ENCODE measurements at places on chromosomes 13 and 19. TPM values are rescaled to one million over a fixed set of nuclear protein-coding genes. Genes with fewer than 3 reads are reported as not detected.

EBI3 gene
- 23.6 TPM for total RNA-seq

RETN gene
- not detected for total RNA-seq

- no peaks in the 10 kb centered on the region for H3K27me3 ChIP-seq
- peaks cover 11% of the 10 kb centered on the region for H3K4me1 ChIP-seq
- H3K36me3 ChIP-seq: peaks cover 48% of the 10 kb centered on the region
- H3K27ac ChIP-seq: peak overlapping the region; percentile 75
- peak overlapping the region; percentile 55 for H3K4me3 ChIP-seq
These were observed 82.4 kb downstream of the PIBF1 start for GRCh38 chr13:72864142-72865011.

PDE4C gene
- total RNA-seq: 1.4 TPM

GRCh38 chr13:35983206-35983605 lies 148.0 kb downstream of the DCLK1 start:
- no peak for ATAC-seq
- no peaks in the 10 kb centered on the region for H3K36me3 ChIP-seq
- H3K4me3 ChIP-seq: no peak overlapping the region
- H3K27ac ChIP-seq: no peak overlapping the region
- no peaks in the 10 kb centered on the region for H3K4me1 ChIP-seq

DNA sequence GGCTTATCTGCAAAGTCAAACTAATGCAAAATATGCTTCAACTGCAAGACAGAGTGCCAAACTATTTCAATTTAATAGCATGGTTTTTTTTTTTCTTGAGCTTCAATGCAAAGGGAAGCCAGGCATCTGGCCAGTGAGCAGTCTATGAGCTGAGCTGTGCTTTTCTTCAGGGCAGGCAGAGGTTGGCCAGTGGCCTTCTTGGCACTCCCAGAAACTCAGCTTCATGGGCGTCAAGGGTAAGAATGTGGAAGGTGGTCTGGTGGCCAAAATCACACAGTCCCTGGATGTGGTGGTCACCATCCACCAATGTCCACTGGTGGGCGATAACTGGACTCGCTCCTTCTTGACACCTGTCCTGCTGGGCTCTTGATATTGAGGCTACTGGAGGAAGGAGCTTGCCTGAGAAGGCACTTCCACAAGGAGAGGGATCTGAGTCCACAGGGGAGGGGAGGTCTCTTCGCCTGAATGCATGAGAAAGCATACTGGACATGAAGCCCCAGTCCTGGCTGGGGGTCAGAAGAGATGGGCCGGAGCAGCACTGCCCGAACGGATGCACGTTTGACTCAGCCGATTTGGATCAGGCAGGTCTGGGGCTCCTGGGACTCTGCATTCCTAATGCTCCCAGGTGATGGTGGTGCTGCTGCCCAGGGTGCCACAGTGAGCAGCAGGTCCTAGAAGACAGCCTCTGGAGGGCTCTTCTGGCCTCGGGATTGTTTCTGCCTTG lies 17.1 kb downstream of the COL4A2 start:
- ATAC-seq: no peak
- no peaks in the 10 kb centered on the region for H3K36me3 ChIP-seq
- no peak overlapping the region for H3K27ac ChIP-seq
- peaks cover 43% of the 10 kb centered on the region for H3K27me3 ChIP-seq
- H3K4me1 ChIP-seq: no peaks in the 10 kb centered on the region

RGL3 gene
- total RNA-seq: not detected

DNA sequence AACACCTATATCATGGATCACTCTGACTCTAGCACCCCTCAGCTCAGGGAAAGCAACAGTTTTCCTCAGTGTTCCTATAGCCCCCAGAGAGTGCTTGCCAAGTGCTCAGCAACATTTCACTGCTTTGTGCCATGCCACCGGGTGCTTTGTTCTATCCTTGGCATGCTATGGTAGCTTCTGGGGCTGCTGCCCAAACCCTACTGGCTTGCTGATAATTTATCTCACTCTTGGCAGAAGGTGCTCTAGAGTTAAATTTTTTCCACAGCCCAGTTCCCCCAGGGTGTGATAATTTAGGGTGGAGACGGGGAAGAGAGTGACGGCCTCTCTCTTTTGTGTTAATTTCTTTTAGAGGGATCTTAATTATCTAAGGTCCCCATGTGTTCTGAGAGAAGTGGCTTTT lies 12.6 kb upstream of the CSNK1A1L start:
- no peaks in the 10 kb centered on the region for H3K36me3 ChIP-seq
- peaks cover 8% of the 10 kb centered on the region for H3K27me3 ChIP-seq
- H3K27ac ChIP-seq: no peak overlapping the region
- H3K4me1 ChIP-seq: no peaks in the 10 kb centered on the region
- no peak overlapping the region for H3K4me3 ChIP-seq

GRCh38 chr19:55173186-55173713 lies 6.8 kb upstream of the DNAAF3 start:
- H3K36me3 ChIP-seq: no peaks in the 10 kb centered on the region
- peaks cover 41% of the 10 kb centered on the region for H3K27me3 ChIP-seq
- no peak for ATAC-seq
- H3K4me1 ChIP-seq: no peaks in the 10 kb centered on the region
- no peak overlapping the region for H3K27ac ChIP-seq
- peak overlapping the region; percentile 52 for H3K4me3 ChIP-seq

DNA sequence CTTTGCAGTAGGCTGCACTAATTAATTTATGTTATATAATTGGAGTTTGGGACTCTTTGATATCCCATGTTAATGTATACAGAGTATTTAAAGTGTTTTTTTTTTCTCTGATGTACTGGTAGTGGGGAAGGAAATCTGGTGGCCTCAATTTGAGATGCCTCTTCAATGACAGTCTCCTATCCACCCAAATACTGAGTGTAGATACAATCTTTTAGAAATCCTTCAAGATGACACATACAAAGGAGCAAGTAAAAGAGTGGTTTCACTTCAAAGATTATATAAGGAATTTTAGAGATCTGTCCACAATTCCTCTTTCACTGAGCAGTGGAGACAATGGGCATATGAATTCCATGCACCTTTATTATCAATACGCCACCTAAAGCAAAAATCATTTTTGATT lies 15.1 kb downstream of the NALCN start:
- no peak for ATAC-seq
- H3K4me3 ChIP-seq: no peak overlapping the region
- H3K27ac ChIP-seq: no peak overlapping the region
- peaks cover 16% of the 10 kb centered on the region for H3K27me3 ChIP-seq
- H3K36me3 ChIP-seq: no peaks in the 10 kb centered on the region
- peaks cover 4% of the 10 kb centered on the region for H3K4me1 ChIP-seq

- no peaks in the 10 kb centered on the region for H3K4me1 ChIP-seq
- H3K27me3 ChIP-seq: peaks cover 8% of the 10 kb centered on the region
- ATAC-seq: no peak
- H3K36me3 ChIP-seq: no peaks in the 10 kb centered on the region
These were observed 139.6 kb downstream of the STOML3 start for GRCh38 chr13:38850868-38851626.

PSENEN gene
- 51.2 TPM for total RNA-seq

DNA sequence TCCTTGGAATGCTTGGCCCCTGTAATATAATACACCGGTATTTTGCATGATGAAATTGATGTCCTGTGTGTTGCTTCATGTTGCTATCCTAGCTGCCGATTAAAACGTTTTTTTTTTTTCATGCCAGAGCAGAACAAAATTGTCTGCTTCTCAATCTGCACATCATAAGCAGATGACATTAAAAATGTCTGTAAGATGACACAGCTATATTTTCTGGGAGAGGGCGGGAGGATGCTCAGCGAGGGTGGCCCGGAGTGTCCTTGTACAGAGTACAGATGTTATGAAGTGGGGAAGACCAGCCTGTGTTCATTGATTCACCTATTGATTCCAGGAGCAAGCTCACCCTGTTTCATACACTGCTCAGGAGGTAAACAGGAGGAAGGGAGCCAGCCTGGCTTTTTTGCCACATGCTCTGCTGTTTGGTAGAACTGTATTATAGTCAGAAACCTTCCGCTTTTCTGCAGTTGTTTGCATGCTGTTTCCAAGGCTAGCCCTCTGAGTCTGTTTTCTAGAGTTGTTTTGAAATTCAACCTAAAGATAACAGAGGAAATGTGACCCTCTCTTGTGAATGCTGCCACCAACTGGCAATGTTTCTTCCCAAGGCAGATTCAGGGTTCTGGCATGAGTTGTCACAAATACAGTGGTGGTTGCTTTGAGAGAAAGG lies 4.7 kb upstream of the IRS2 start:
- H3K27ac ChIP-seq: no peak overlapping the region
- H3K4me3 ChIP-seq: no peak overlapping the region
- ATAC-seq: no peak
- H3K36me3 ChIP-seq: no peaks in the 10 kb centered on the region
- H3K27me3 ChIP-seq: peaks cover 12% of the 10 kb centered on the region

GRCh38 chr13:71704656-71705055 lies 162.3 kb downstream of the DACH1 start:
- H3K36me3 ChIP-seq: no peaks in the 10 kb centered on the region
- no peak overlapping the region for H3K4me3 ChIP-seq
- H3K27ac ChIP-seq: no peak overlapping the region
- no peak for ATAC-seq

SLAIN1 gene
- 34.4 TPM for total RNA-seq

PPP1R37 gene
- 27.7 TPM for total RNA-seq

- H3K4me3 ChIP-seq: no peak overlapping the region
- no peaks in the 10 kb centered on the region for H3K4me1 ChIP-seq
- H3K27ac ChIP-seq: no peak overlapping the region
- no peaks in the 10 kb centered on the region for H3K27me3 ChIP-seq
These were observed 681.7 kb downstream of the PCDH17 start for GRCh38 chr13:58313219-58313618.

- no peak overlapping the region for H3K4me3 ChIP-seq
- H3K27me3 ChIP-seq: no peaks in the 10 kb centered on the region
- H3K36me3 ChIP-seq: no peaks in the 10 kb centered on the region
- H3K27ac ChIP-seq: no peak overlapping the region
- no peak for ATAC-seq
These were observed 16.0 kb downstream of the TMEM272 start for GRCh38 chr13:51828730-51829567.

PEX11G gene
- total RNA-seq: 0.66 TPM

RDH8 gene
- total RNA-seq: 0.26 TPM

SIGLEC5 gene
- not detected for total RNA-seq

HOMER3 gene
- 0.63 TPM for total RNA-seq

DNA sequence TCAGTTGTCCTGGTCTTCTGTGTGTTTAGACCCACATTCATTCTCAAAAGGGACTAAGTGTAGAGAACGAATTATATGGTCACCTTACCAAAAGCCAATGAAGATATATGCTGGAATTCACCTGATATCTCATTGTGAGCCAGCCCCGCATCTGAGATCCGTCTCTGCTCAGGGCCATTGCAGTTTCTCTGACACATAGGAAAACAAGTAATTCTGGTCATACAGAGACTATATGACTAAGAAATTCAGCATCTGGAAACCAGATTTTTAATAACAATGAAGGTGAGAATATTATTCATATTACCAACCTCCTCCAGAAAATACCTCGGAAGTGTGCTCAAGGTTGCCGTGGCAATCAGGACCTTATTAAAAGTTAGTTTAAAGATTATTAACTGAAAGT lies 278.6 kb upstream of the EDNRB start:
- H3K27me3 ChIP-seq: peaks cover 5% of the 10 kb centered on the region
- no peaks in the 10 kb centered on the region for H3K36me3 ChIP-seq
- no peak for ATAC-seq
- H3K4me1 ChIP-seq: no peaks in the 10 kb centered on the region
- H3K27ac ChIP-seq: no peak overlapping the region

- no peak overlapping the region for H3K27ac ChIP-seq
- H3K4me1 ChIP-seq: no peaks in the 10 kb centered on the region
- H3K4me3 ChIP-seq: no peak overlapping the region
- no peak for ATAC-seq
- H3K27me3 ChIP-seq: peaks cover 25% of the 10 kb centered on the region
These were observed 35.9 kb downstream of the EFNA2 start for GRCh38 chr19:1321539-1321938.

U2AF2 gene
- 254 TPM for total RNA-seq

- no peaks in the 10 kb centered on the region for H3K4me1 ChIP-seq
- H3K4me3 ChIP-seq: no peak overlapping the region
- no peak for ATAC-seq
- H3K36me3 ChIP-seq: no peaks in the 10 kb centered on the region
These were observed 116.8 kb upstream of the SPATA13 start for GRCh38 chr13:24043590-24044350.

DNA sequence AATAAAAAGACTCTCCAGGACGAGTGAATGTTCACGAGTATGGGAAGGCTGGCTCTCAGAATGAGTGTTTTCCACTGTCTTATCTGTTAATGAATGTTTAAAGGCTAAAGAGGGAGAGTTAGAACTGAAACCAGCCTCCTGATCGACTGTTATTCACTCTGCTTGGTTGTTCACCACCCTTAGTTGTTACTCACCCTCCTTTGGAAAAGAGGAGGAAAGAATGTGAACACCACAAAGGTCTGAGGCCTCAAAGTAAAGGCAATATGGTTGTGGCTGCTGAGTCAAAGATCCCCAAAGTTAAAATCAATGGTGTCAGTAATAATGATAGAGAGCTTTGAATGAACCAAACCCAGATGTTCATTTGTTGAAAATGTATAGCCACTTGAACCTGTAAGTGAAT lies 1793.2 kb upstream of the PCDH20 start:
- no peak for ATAC-seq
- no peaks in the 10 kb centered on the region for H3K4me1 ChIP-seq
- H3K36me3 ChIP-seq: no peaks in the 10 kb centered on the region

DNA sequence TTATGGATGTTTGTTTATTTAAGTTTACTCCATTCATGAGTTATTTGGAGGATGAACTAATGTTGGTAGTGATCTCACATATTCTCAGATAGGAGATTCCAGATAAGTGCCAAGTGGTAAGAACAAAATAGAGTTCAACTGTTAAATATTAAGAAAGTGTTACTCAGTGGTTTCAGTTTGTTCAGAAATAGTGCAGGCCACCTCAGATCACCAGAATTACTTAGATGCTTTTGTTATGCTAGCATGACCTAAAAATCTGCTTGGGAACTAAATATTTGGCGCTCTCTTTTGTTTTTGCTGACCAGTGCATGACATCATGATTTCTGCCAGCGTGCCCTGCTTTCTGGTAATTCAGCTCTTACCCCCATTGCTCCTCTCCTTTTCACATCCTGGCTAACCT lies 15.6 kb downstream of the CLDN10 start:
- peaks cover 28% of the 10 kb centered on the region for H3K27me3 ChIP-seq
- no peak for ATAC-seq
- no peak overlapping the region for H3K4me3 ChIP-seq
- H3K4me1 ChIP-seq: no peaks in the 10 kb centered on the region
- H3K36me3 ChIP-seq: no peaks in the 10 kb centered on the region
- no peak overlapping the region for H3K27ac ChIP-seq

- no peak overlapping the region for H3K4me3 ChIP-seq
- no peaks in the 10 kb centered on the region for H3K36me3 ChIP-seq
- H3K4me1 ChIP-seq: no peaks in the 10 kb centered on the region
- ATAC-seq: no peak
These were observed 762.2 kb downstream of the EFNB2 start for GRCh38 chr13:105773241-105773640.

- no peaks in the 10 kb centered on the region for H3K27me3 ChIP-seq
- H3K4me1 ChIP-seq: no peaks in the 10 kb centered on the region
- H3K36me3 ChIP-seq: no peaks in the 10 kb centered on the region
- H3K4me3 ChIP-seq: no peak overlapping the region
These were observed 40.6 kb upstream of the KLF12 start for GRCh38 chr13:74174810-74175209.

All from activated T-helper 17 cell treated with anti-CD3 and anti-CD28 coated beads, Interleukin-2, amount 50 U/mL, for 72 hours (primary cell).